NCI-H510A (cell line): ENCODE measurements at places on chromosomes 6 and 20.

- no peak for DNase-seq
These were observed 149.5 kb downstream of the BMP2 start for GRCh38 chr20:6916938-6917337.

DNA sequence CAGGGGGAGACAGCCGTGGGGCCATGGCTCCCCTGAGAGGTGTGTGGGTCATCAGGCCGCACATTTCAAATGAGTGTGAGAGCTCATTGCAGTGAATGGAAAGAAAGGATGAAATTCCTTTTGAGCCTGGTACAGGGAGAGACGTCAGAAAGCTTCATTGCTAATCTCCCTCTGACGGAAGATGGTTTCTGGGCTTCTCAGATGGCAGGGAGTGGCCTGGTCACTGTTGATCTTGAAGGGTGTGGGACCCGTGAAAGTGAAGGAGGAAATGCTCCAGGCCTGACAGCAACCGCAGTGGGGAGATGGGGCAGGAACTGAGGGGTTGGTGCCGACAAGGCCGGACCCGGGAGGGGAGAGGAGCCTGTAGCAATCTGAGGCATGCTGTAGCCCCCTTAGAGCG lies 127.4 kb downstream of the MYLK4 start:
- no peak for DNase-seq

GRCh38 chr20:62285151-62285550 lies 17.6 kb upstream of the ADRM1 start:
- no peak for DNase-seq

DNA sequence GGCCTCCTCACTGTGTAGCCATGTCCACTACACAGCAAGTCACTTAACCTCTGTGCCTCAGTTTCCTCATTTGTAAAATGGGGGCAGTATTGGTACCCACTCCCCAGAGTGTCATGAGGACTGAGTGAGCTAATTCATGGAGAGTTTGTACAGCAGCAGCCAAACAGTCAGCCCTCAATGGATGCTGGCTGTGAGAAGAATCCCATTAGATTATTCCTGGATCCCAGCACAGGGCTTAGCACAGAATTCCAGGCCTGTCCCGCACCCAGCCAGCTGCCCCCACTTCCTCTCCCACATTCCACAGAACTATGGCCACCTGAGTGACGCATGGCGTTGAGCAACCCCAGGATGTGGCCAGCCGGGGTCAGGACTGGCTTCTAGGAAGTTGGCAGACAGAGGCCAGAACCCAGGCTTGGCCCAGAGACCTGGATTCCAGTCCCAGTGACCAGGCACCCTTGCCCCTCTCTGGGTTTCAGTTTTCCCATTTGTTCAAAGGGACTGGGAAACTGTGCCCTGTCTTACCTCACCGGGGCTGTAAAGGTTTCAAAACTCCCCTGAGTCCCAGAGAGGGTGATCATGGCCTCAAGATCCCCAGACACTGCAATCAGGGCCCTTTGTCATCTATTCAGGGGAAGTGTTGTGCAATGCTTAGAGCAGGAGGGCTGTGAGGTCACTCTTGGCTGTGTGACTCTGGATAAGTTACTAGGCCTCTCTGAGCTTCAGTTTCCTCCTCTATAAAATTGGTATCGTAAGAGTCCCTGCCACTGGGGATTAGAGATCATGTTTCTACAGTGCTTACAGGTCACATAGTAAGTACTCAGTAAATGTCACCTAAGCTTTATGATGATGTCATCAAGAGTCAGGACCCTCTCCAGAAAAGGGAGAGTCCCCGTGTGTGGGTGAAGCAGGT lies 3.0 kb upstream of the TGM2 start:
- no peak for DNase-seq

GRCh38 chr6:134060491-134061106 lies 8.2 kb upstream of the SLC2A12 start:
- DNase-seq = no peak

- no peak for DNase-seq
These were observed 593.9 kb downstream of the CD109 start for GRCh38 chr6:74289884-74290283.

GRCh38 chr20:25632940-25633790 lies 9.4 kb upstream of the NANP start:
- no peak for DNase-seq
